ENCODE measurements at places on chromosomes 7 and 10.

- DNase-seq = no peak
Observed at GRCh38 chr7:82122275-82122674, 321.3 kb downstream of the CACNA2D1 start.

DNA sequence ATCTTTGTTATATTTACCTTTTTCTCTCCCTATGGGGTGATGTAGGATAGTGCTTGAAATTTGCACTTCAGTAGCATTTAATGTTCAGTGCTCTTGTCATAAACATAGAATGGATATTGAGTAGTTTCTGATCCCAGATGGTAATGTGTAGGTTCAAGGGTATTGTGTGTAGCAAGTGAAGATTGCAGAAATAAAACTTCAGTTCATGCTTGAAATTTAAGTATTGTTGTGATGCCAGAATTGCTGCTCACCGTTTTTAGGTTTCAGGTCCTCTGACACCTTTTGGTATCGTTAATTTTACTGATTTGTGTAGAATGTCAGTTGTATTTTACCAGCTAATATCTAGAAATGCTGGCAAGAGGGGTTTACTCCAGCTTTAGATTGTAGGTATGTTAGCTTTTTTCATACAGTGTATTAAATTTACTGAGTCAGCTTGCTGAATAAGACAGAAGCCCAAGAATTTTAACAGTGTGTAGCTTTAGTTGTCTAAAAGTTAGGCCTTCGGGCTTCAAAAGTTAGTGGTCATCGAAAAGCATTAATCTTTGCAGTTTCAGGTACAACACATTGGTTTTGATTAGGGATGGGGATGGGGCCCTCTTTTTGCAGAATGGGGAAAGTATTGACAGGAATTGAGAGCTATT, 1.9 kb downstream of the PTEN start:
- no peak for DNase-seq

DNA sequence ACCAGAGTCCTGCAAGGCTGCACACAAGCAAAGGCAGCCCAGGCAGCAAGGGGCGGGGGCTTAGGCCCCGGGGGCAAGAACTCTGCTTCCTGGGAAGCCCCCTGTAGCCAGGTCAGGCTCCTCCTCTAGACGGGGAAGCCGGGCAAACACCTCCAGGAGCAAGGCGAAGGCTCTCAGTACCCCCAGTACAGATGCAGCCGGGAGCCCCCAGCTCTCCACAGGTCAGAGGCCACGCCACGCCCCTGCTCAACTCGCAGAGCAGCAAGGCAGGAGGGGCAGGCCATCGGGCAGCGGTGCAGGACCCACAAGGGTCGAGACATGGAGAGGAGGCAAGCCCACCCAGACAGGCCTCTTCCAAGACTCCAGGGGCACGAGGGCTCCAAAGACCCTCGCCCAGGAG, 108.8 kb downstream of the MAD1L1 start:
- no peak for DNase-seq

- no peak for DNase-seq
Observed at GRCh38 chr7:157339777-157340677, 3.2 kb downstream of the DNAJB6 start.

DNA sequence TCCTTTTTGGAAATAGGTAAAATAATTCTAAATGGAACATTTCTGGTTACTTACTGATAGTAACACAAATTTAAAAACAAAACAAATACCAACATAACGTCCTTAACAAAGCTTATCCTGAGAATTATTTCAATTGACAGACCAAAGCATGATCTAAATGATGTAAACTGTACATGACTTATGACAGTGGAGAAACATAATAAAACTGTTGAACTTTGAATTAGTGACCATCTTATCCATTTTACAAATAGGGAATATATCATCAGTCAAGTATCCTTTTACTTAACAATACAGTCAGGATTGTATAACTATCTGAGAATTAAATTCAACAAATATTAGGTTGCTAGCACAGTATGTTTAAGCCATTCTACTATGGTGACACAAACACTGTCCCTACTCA, 2.4 kb downstream of the IPMK start:
- no peak for DNase-seq

DNA sequence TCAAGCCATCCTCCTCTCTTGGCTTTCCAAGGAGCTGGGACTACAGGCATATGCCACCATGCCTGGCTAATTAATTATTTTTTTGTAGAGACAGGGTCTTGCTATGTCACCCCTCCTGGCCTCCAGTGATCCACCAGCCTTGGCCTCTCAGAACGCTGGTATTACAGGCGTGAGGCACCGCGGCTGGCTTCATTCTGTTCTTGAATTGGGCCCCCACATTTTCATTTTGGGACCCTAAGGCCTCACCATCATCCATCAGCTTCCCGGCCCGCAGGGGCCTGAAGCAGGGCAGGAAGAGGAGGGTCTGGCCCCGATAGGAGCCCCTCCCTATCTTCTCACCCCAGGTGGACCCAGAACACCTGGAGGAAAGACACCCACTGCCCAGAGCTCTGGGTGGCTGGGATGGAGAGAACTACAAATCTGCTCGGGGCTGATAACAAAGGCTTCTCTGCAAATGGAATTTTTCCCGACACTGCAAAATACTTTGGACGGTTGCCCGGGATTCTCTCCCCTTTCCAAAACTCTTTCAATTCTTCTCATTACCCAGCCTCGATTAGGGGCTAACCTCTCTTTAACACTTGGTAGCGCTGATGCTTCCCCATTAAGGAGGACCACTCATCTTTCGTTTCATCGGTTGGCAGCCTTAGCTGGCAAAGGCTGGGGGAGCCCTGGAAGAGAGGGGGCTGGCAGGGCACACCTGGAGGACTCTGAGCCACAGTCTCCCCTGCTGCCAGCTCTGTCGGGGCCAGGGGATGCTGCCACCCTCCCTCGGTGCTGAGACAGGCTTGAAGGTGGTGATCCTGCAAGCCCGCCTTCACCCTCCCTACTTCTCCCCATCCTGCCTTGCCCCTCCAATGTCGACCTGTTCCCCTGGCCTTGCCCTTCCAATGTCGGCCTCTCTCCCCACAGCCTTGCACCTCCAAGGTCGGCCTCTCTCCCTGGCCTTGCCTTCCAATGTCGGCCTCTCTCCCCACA, 81.0 kb upstream of the GNA12 start:
- no peak for DNase-seq

DNA sequence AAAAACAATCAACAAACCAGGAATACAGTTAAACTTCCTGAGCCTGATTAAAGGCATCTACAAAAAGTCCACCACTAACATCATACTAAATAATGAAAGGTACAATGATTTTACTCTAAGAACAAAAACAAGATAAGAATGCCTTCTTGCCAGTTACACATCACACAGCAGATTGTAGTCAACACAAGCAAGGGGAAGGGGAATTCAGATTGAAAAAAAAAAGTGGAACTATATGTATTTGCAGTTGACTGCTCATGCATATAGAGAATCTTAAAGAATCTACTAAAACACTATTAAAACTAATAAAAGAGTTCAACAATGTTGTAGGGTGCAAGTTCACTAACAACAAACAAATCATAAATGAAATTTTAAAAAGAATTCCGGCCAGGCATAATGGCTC, 28.5 kb downstream of the ZNF33B start:
- no peak for DNase-seq

GRCh38 chr10:73044378-73045285, 52.0 kb downstream of the P4HA1 start:
- no peak for DNase-seq

DNA sequence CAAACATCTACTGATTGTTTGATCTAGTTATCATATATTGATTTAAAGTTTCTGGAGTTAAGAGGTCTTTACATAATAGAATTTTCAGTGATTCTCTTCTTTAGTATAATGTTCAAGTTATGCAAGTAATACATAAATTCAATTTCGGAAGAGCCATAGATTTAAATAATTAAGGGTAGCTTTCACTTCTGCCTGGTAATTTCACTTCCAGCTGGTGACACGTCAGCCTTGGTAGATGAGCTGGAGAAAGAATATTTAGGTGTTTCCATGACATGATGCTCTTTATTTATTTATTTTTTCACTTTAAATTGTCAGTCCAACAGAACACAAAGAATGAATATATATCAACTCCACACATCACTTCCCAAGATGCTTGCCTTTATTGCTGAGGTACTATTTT, 5.2 kb upstream of the OTUD1 start:
- DNase-seq = no peak

GRCh38 chr7:151232917-151233701, 826 bp downstream of the CHPF2 start:
- peak; percentile 62 for DNase-seq

- DNase-seq = no peak
Observed at GRCh38 chr10:67319976-67320375, 376.0 kb downstream of the CTNNA3 start.

DNA sequence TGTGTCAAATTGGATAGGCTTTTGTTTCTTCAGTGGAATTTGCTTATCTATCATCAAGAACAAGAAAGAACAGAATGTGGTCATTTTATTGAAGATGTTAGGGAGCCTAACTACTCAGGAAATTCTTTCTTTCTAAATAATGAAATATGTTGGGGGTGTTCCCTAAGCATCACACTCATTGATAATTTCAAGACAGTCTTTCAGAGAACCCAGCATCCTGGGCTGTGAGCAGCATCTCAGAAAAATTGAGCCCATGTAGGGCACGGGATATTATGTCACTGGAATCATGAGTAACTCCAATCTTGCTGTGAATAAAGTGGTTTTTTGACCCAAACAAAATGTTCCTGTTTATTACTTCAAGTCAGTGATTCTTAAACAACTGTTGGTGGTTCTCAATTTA, 27.3 kb downstream of the PON1 start:
- no peak for DNase-seq

DNA sequence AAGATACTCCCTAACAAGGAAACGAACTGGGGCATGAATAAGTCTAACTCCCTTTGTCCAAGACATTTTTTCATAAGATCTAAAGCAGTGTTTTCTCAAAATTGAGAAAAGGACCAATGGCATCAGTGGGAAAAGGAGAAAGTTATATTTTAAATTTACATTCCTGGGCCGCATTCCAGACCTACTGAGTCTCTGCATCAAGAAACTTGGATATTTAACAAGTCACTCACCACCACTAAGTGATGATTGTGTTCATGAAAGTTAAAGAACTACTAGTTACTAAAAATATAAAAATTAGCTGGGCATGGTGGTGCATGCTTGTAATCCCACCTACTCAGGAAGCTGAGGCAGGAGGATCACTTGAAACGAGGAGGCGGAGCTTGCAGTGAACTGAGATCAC, 149.6 kb upstream of the MEOX2 start:
- no peak for DNase-seq

DNA sequence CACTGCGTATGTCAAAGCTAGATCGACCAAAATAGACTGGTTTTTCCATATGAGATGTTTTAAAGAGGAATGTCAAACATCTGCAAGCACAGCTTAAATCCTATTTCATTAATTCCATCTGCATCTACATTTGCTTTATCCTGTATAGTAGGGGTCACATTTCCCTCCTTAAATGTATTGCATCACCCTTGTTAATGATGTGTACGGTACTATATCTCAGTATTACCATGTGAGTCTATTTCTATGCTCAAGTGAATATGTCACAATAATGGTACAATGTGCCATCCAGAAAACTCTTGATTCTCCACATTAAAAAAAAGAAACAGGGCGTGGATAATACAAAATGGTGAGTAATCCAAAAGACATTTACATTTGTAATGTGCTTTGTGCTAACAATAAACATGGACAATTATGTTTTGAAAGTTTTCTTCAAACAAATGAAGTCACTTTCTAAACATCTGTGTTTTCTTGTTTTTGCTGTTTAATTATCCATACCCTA, 56.6 kb downstream of the TWIST1 start:
- no peak for DNase-seq

DNA sequence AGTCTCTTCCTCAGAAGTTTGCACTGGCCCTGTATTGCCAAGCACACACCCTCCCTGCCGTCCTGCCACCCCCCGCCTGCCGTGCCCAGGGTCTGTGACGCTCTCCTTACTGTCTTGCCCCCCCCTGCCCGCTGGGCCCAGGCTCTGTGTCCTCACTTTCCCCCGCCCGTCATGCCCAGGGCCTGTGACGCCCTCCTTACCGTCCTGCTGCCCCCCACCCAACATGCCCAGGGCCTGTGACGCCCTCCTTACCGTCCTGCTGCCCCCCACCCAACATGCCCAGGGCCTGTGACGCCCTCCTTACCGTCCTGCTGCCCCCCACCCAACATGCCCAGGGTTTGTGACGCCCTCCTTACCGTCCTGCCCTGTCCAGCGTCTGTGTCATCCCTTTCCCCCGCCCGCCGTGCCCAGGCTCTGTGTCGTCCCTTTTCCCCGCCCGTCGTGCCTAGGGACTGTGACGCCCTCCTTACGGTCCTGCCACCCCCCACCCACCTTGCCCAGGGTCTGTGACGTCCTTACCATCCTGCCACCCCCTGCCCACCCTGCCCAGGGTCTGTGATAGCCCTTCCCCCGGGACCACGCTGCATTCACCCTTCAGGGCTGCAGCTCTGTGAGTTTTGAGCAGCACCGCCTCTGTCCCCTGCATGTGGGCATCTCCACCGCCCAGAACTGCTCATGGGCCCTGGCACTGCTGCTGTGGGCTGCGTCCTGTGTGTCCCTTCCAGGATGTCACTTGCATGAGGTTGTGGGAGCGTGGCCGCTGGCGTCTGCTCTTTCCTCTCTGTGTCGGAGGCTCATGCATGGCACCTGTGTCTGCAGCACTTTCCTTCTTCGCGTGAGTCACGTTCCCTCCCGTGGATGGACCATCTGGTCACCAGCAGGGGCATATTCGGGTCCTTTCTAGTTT, 19.3 kb upstream of the PRKAR1B start:
- DNase-seq = no peak

DNA sequence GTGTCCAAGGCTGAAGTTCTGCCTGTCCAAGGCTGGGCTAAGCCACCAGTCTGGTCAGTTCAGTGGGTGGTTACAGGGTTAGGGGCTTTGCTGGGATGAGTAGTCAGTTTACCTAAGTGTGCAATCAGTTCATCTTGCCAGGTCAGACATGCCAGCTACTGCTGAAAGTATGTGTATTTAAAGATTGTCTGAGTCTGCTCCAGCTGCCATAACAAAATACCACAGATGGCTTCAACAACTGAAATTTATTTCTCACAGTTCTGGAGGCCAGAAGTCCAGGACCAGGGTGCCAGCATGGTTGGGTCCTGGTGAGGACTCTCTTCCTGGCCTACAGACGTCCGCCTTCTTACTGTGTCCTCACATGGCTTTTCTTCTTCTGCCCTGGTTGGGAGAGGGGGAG, 52.4 kb upstream of the TNS3 start:
- DNase-seq = no peak

- no peak for DNase-seq
Observed at GRCh38 chr7:132622081-132622480, 45.8 kb upstream of the PLXNA4 start.

GRCh38 chr7:107446531-107446930, 23.3 kb upstream of the GPR22 start:
- DNase-seq = no peak

- no peak for DNase-seq
Observed at GRCh38 chr7:11831156-11831735, 752 bp downstream of the THSD7A start.

DNA sequence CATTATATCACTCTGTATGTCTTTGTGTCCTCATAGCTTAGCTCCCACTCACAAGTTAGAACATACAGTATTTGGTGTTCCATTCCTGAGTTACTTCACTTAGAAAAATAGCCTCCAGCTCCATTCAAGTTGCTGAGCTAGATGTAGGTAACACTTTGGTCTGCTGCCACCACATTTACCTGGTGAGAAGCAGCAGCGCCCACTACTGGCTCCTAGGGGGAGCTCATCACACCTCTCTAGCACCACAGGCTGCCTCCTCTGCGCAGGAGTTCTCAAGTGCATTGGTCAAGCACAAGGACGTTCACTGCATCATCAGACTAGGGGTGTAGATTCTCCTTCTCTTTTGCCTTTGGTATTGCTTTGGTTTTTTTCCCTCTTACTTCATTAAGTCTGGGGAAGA, 530.9 kb upstream of the AUTS2 start:
- no peak for DNase-seq
